ENCODE measurements at places on chromosomes 13 and 19.

DNA sequence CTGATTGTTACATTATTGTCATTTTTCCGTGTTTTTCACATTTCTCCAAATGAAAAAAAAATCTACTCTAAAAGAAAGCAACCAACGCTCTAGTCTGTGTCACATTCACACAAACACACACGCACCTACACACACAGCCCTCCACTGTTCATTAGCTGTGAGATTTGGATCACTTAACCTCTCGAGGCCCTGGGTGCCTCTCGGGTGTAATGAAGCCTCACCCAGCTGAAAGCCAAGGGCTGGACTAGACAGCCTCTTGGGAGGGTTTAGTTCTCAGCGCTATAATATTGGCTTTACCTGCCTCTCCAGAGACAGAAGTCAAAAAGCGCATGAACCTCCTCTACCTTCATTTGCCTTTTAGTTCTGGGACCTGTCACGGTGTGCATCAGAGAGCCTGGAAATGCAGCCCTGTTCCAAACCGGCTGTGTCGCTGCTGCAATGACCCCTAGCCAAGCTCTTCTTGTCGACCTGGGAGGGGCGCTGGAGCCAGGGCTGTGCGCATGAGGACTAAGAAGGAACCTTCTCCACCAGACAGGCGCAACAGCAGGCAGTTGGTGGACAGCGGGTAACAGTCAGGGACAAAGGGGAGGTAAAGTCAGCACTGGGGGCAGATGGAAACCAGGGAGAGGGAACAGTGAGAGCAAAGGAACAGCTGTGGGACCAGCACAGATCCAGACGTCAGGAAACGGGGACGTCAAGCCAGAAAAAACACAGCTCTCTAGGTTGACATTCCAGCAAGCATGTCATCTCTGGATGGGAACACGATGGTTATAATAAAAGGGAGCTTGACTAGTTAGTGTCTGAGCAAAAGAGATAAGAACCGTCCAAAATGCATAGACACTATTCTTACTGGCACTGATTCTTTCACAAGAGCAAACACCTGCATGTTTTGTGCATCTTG lies 375.9 kb downstream of the EFNB2 start:
- no peak for DNase-seq

- no peak for DNase-seq
Observed at GRCh38 chr13:77784515-77784914, 87.0 kb downstream of the SLAIN1 start.

- no peak for DNase-seq
Observed at GRCh38 chr13:106505732-106506131, 29.7 kb downstream of the EFNB2 start.

DNA sequence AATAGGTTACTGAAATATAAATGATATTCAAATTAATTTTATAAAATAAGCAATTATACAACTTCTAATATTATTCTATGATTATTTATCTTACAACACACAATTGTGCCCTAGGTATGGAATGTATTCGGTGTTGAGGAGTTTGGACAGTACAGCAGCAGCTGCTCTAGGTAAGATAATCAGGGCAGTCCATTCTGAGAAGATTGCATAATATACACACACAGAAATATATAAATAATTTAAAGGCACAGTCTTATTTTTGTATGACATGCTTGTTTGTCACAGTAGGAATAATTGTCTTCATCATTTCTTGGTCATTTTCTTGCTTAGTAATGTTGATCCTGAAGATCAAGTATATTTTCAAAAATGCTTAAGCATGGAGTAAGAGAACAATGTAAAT lies 849.4 kb upstream of the MIR17HG start:
- DNase-seq = no peak

- no peak for DNase-seq
Observed at GRCh38 chr13:26539738-26540292, 17.7 kb upstream of the WASF3 start.

DNA sequence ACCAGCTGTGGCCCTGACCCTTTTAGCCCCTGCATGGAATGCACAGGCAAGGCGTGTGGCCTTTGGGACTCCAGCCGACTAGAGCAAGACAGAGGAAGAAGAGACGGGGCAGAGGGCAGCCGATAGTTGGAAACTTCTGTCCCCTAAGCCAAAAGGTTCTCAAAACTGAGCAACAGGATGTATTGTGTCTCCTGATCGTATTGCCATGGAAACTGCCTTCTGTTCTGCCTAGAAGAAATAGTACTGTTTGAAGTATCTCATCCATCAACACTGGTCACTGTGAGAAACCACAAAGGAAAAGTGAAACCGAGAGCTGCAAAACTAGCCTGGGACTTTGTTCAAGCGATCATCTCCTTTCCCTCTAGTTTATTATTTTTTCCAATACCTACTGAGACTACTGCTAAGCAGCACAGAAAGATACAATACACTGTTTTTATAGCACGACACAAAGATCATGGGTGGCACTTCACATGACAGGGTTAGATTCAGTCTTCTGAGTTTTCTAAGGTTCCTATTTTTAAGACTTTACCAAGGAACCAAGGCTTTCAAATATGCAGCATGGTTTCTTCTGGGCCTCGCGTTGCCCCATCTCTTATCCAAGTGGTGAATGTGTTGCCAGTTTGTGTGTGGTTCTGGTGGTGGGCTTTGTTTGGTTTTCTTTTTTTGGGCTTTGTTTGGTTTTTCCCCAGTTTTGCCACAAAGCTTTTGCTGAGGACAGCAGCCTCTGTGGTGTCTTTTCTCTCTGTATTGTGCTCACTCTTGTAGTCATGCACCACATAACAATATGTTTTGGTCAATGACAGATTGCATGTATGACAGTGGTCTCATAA lies 49.3 kb upstream of the GPR183 start:
- no peak for DNase-seq

GRCh38 chr13:106172176-106172905 lies 363.1 kb downstream of the EFNB2 start:
- no peak for DNase-seq

- DNase-seq = no peak
Observed at GRCh38 chr13:35160896-35161295, 218.8 kb downstream of the NBEA start.

DNA sequence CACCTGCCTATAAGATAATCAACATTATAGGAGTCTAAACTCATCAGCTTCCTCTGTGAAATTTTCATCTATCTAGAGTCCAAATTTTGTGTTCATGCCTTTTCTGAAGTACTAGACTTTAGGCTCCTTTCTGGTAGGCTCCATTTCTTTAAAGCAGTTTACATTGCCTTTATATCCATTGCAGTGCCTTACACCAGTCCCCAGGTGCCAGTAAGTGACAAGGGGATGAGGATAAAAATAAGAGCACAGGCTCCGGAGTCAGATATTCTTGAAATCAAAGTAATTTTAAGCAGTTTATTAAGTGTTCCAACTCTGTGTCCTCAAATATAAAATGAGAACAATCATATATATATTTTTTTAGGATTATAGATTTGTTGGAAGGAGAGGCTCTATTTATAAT lies 10.6 kb upstream of the CYSLTR2 start:
- DNase-seq = no peak

GRCh38 chr19:35911790-35912189 lies 3.7 kb upstream of the TYROBP start:
- DNase-seq = no peak

DNA sequence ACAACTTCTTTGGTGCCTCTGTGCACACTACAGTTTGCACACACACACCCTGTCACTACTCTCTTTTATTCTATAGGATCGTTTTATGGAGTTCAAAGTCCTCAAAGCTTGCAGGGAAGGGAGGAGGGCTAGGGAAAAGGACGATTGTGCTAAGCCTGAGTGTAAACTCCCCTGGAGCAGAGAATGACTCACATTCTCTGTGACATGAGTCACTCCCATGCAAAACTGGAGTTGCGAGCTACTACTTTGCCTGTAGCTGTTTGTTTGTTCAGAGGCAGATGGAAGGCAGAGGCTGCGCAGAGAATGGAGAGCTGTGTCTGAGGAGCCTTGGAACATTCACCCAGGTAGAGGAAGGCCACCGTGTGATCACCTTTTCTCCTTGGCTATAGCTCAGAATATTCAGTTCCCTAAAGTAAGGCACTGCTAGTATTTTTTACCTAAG lies 80.5 kb upstream of the MBNL2 start:
- no peak for DNase-seq

GRCh38 chr13:22862478-22862877 lies 318.3 kb upstream of the SGCG start:
- no peak for DNase-seq

GRCh38 chr19:18122860-18123795 lies 25.6 kb downstream of the MAST3 start:
- no peak for DNase-seq

GRCh38 chr13:44403461-44404056 lies 29.9 kb downstream of the SERP2 start:
- no peak for DNase-seq

- DNase-seq = no peak
Observed at GRCh38 chr19:16970821-16971220, 55.8 kb downstream of the CPAMD8 start.

GRCh38 chr19:57037556-57037955 lies 82.2 kb upstream of the USP29 start:
- no peak for DNase-seq

- no peak for DNase-seq
Observed at GRCh38 chr13:61144301-61144700, 271.3 kb downstream of the PCDH20 start.

- no peak for DNase-seq
Observed at GRCh38 chr19:31092274-31092673, 257.0 kb downstream of the TSHZ3 start.

GRCh38 chr19:31413353-31413752 lies 64.1 kb upstream of the TSHZ3 start:
- DNase-seq = no peak

GRCh38 chr13:35793823-35794222 lies 317.3 kb upstream of the MAB21L1 start:
- no peak for DNase-seq

DNA sequence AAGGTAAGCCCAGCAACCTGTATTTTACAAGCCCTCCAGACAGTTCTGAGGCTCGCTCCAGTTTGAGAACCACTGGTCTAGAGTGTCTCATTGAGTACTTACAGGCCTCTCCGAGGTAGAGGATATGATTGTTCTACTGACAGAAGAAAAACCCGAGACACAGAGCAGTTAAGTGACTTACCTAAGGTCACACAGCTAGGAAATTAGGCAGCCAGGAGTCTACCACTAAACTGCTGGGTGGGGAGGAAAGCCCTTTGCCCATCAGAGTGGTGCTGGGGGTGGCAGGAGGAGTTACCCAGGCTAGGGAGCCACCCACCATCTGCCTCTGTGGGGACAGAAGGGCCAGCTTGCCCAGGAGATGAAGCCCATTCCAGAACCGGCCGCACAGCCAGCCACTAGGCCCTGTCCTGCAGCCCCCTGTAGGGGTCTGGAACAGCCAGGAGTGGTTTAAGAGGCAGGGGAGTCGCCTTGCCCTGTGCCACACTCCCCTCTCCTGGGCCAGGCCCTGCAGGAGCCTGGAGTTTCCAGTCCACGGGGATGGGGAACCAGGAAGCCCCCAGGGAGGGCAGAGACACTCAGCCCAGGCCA lies 703 bp downstream of the RASGRP4 start:
- DNase-seq = no peak

- DNase-seq = no peak
Observed at GRCh38 chr19:16559780-16560276, 12.4 kb downstream of the SLC35E1 start.

DNA sequence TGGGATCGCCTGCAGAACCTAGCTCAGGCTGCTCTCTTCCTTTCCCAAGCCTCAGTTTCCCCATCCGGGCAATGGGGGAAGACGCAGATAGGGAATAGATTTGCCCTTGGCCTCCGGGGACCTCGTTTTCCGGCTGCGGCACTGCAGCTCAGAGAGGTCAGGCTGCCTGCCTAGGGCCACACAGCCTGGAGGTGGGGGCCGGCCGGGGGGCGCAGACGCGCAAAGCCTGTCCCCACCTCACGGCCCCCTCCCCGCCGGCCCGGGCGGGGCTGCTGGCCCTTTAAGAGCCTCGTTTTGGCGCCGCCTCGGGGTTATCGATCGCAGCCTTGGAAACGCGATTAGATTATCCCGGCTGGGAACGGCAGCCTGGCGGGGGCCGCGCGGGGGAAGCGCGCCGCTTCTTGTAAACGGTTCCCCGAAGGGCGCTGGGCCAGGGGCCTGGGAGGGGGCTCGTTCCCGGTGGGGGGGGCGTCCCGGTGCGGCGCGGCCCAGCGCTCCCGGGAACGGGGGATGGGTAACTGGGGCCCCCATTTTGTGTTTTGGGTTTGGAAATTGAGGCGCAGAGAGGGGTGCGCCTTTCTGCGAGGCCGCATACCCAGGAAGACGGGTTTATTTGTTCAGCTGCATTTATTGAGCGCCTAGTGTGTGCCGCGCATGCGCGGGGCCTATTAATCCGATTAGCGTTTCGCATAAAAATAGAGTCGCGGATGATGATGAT lies 23.4 kb upstream of the TCF3 start:
- DNase-seq = no peak

DNA sequence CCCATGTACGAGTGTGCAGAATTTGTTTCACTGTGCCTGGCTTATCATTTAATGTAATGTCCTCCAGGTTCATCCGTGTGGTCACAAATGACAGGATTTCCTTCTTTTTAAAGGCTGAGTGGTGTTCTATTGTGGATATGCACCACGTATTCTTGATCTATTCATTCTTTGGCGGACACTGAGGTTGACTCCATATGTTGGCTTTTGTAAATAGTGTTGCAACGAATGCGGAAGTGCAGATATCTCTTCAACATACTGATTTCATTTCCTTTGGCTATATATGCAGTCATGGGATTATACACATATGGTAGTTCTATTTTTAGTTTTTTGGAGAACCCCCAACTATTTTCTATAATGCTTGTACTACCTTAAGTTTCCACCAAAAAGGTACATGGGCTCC lies 13.0 kb downstream of the OR7A5 start:
- no peak for DNase-seq

GRCh38 chr13:79462895-79463294 lies 18.1 kb upstream of the NDFIP2 start:
- no peak for DNase-seq

- DNase-seq = no peak
Observed at GRCh38 chr13:49977992-49978391, 18.9 kb upstream of the TRIM13 start.

GRCh38 chr13:44932171-44932849 lies 57.0 kb downstream of the NUFIP1 start:
- no peak for DNase-seq

GRCh38 chr19:7663706-7664105 lies 5.1 kb upstream of the RETN start:
- DNase-seq = no peak

- no peak for DNase-seq
Observed at GRCh38 chr19:39128516-39129079, 3.0 kb downstream of the PAK4 start.

DNA sequence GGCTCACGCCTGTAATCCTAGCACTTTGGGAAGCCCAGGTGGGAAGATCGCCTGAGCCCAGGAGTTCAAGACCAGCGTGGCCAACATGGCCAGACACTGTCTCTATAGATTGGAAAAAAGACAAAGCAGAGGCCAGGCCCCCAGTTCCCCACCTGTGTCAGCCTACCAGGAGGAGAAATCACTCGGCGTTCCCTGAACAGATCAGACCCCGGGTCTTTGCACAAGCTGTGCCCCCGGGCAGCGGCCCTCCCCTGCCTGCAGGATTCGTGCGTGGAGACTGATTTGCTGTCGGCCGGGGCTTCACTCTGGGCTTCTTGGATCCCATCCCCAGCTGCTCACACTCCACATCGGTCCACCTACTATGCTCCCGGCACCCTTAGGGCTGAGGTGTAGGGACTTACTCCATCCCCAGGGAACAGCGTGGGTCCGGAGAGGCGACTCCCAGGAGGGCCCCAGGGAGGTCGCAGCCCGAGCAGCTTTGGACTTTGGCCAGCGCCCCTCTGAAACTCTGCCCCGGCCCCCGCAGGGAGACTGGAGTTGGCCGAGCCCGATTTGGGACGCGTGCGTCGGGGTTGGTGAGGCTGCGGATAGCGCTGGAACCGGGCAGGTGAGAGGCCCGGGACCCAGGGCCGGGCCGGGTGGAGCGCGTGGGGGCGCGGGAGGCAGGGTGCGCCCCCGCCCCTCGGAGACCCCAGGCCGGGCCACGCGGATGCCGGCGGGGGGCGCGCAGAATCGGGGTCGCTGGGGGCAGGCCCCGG lies 515 bp upstream of the EFNA2 start:
- no peak for DNase-seq
